ENCODE measurements at places on chromosomes 12 and 14.

DNA sequence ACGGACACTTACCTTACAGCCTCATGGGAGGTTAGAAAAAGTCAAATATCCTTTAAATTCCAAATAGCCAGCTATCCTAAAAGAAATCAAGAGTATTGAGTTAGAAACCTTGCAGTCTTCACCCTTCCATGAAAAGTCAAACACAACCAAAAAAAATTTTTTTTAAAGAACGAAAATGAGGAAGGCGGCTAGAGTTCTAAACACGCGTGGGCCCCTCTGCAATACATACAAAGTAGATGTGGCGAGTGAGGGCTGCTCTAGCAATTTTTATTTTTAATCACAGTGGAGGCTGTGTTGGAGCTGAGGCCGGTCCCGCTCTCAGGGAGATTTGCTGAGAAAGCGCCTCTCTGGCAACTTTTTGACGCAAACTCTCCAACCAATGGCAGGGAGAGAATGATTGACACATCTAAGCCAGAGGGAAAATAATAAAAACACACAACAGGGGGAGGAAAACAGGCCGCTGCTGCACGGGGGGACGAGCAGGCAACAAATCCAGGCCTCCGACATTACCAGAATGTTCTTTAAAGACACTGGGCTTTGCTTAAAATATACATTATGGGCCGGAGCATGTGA is at the start of gene OTX2:
OTX2 (minus strand) TSS at position 333 of the 573 bp plus-strand sequence. CDS start 5,023 bp downstream, outside the sequence.
- no peak for DNase-seq

DNA sequence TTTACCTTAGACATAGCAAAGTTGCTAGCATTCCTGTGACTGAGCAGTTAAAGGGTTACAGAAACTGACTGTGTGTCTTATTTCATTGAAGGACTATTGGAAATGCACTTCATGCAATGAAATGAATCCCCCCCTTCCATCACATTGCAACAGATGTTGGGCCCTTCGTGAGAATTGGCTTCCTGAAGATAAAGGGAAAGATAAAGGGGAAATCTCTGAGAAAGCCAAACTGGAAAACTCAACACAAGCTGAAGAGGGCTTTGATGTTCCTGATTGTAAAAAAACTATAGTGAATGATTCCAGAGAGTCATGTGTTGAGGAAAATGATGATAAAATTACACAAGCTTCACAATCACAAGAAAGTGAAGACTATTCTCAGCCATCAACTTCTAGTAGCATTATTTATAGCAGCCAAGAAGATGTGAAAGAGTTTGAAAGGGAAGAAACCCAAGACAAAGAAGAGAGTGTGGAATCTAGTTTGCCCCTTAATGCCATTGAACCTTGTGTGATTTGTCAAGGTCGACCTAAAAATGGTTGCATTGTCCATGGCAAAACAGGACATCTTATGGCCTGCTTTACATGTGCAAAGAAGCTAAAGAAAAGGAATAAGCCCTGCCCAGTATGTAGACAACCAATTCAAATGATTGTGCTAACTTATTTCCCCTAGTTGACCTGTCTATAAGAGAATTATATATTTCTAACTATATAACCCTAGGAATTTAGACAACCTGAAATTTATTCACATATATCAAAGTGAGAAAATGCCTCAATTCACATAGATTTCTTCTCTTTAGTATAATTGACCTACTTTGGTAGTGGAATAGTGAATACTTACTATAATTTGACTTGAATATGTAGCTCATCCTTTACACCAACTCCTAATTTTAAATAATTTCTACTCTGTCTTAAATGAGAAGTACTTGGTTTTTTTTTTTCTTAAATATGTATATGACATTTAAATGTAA is 31.5 kb downstream of the MDM2 start:
- no peak for DNase-seq

- DNase-seq: no peak
These were observed 20.4 kb downstream of the ASPG start for GRCh38 chr14:104105822-104106470.

DNA sequence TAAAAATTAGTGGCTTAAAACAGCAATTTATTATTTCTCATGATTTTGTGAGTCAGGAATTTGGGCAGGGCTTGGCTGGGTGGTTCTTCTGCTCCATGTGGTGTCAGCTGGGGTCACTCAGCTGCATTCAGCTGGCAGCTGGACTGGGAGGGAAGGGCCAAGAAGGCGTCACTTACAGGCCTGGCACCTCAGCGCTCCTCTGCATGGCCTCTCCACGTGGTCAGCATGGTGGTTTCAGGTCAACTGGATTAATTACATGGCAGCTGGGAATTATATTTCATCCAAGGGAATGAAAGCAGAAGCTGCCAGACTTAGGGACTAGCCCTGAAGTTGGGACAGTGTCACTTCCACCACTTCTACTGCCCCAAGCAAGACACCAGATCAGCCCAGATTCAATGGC is 27.5 kb upstream of the IRF2BPL start:
- no peak for DNase-seq

GRCh38 chr12:132049876-132050275 is 94.2 kb downstream of the DDX51 start:
- DNase-seq: no peak

- no peak for DNase-seq
These were observed 175.7 kb upstream of the EGLN3 start for GRCh38 chr14:34126586-34126985.

DNA sequence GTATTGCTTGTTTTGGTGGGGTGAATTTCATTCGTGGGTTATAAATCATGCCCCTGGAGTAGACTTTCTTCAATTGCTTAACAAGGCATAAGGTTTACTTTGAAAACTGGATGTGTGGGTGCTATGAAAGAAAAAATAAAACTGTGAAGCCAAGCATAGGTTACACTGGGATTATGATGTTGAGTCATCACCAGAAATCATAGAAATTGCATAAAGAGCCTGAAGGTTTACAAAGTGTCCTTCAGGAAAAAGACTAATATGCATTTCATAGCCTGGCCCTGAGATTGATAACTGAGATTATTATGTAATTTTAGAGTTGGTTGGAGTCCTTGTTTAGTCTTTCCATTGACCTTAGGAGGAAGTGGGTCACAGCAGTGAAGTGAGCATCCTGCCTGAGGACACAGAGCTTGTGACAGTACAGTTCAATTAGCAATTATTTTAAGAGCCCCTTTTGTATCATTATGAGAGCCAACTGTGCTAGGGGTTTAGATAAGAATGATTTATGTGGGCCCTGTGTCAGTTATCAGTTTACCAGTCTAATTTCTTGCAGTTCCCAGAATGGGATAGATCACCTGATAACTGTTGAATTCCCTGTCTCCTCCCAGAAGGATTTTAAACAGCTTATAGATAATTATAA is 13.6 kb downstream of the LRRK2 start:
- no peak for DNase-seq

DNA sequence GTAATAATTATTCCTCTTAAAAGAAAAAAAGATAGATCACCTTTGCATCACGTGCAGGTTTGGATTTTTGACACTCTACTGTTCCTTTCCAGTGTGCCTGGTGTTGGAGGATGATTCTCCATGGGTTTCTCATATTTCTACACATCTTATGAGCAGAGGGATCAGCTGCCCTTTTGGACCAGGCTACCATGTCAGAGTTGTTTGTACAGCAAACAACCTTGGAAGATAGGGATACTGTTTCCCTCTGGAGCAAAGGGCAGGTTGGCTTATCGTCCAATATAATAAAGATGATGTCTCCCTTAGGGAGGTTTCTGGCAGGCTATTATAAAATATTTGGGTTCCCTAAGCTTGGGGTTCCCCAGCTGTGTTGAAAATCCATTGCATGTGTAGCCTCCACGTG is 42.1 kb downstream of the DAO start:
- no peak for DNase-seq

- no peak for DNase-seq
These were observed 371.2 kb downstream of the DIO2 start for GRCh38 chr14:79840103-79840502.

DNA sequence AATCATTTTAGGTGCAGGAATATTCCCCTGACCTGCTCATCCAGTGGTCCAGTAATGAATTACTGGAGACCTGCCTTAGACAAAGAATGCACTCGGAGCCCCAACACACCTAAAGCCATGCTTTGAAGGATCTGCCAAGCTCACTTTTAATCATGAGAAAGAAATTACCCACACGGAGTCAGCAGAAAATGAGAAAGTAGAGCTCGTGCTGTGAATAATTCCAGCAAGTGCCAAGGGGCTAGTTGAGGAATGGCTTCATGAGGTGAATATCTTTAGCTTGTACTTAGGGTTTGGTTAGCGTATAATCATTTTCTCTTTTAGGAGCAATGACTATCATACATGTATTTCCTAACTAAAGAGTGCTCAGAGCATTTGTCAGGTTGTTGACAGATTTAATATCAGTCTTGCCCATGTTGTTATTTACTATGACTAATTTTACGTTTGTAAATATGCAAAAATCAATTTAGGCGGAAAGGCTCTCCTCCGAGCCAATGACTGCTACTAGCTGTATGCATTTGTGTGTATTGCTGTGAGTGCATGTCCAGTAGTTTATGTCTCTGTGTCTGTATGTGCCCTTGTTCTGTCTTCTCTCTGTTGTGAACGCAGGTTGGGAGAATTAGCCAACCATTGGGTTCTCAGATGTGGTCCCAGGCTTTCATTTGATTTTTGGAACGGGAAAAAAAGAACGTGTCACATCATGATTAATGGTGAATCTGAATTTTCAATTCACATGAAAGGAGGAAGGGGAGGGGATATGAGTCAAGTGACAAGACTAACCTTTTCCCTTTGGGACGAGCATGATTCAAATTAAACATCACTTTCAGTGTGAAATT is 98.4 kb downstream of the RMST start:
- no peak for DNase-seq

GRCh38 chr12:115338566-115339294 is 654.8 kb upstream of the TBX3 start:
- no peak for DNase-seq

DNA sequence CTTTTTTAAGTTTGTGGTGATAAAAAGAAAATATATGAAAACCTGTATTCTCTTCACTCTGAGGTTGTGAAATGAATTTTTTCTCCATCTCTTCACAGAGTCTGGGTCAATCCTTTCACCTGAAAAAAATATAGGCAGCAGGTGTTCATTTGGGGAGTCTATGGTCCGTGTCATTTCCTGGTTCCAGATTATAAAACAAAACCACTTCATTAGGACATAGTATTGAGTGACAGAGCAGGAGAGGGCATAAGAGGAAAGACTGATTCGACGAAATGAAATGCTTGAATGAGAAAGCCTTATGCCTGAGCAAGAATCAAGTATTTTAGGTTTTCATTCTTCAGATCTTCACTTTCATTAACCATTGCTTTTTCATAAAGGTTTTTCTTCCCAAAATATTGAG is 51.8 kb upstream of the NUAK1 start:
- no peak for DNase-seq

- DNase-seq: no peak
These were observed 40.8 kb downstream of the TGFB3 start for GRCh38 chr14:75941030-75941429.

DNA sequence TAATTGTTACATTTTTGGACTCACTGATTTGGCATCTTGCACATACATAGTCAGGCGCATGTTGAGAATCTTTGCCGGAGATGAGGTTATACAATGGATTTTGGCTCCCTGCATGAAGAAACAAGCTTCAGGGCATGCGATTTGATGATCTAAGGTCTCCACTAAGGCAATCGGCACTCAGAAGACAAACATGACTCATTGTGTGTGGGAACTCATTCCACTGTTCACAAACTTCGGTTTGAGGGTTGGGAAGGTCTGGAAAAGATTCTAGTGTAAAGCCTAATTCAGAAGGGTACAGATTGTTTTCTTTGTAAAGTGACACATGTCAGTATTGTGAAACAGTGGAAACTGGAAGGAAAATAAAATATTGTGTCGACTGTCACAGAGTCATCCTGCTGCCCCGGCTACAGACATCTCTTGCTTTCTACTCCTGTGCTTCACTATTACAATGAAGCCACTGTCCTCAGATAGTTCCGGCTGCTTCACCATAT is 192.6 kb upstream of the HMGA2 start:
- no peak for DNase-seq

DNA sequence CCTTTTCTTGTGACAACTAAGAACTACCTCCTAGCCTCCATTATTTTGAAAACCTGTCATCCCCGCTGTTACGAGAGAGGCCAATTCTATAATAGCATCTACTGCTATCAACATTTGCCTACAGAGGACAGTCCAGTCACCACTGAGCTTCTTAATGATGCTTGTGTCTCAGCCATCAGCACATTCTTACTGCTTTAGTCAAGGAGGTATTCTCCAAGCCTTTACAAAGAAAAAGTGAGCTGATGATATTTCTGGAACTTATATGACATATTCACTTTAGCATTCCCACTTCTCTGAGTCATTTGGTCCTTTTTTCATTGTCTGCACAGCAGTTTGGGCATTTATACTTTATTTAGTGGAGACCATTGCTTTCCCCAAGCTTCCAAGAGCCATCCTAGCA is 497.7 kb upstream of the RPL10L start:
- no peak for DNase-seq

DNA sequence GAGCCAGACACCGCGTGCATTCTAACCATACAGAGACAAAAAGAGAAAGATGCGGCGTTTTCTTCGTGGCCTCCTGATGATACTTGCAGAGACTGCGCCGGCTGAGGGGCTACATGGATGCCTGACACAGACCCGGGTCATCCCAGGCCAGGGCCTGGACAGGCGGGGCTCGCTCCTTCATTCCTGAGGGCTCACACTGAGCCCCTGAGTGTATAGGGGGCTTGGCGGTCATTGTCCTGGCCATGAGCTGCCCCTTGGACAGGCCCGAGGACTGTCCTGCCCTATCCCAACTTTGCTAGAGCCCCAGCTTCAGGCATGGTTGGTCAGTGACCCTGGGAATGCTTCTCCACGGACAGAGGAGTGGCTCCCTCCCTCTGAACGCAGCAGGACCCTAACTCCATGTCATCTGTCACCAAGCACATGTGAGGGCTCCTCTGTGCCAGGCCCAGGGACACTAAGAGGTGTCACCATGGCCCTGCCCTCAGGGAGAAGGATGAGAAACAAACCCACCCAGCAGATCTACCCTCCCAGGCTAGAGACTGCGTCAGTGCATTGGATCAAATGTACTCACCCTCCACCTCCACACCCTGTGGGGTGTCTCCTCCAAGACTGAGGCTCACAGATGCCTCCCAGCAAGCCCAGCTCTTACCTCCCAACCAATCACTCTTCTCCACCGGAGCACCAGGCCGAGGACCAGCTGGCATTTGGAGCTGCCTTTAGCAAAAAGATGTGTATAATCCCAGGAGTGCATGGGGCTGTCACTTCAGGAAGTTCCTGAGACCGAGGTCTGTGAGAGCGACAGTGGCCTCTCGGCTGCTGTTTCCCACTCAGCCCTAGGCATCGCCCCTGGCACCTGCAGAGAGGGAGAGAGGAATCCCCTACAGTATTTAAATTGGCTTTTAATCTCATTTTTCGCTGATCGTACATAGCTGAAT is 102.7 kb downstream of the DICER1 start:
- no peak for DNase-seq

- DNase-seq: no peak
These were observed 59.8 kb downstream of the FOS start for GRCh38 chr14:75338398-75338797.

GRCh38 chr14:49880267-49881064 is 12.4 kb upstream of the ARF6 start:
- no peak for DNase-seq

DNA sequence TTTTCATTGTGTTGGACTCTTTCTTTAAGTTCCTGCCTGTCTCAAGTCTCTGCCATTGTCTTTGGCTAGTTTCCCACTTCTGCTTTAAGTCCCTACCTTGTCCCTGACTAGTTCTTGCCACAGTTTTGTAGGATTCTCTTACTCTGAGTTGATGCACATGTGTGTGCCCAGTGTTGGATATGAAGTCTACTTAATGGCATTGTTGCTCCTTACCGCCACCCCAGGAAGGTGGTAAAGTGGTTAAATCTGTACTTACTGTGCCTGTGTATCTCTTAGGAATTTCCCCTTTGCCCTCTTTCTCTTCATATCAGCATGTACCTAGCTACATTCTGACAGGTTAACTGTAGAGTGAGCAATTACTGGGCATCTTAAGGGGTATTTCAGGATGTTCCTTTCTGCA is 227.1 kb downstream of the NUBPL start:
- DNase-seq: no peak

Data from NK-92 treated with Interleukin-12 subunit alpha and Interleukin-12 subunit beta, amount 100 ng/mL, for 24 hours (cell line).